ENCODE measurements at places on chromosomes 11 and 22. TPM values are rescaled to one million over a fixed set of nuclear protein-coding genes. Genes with fewer than 3 reads are reported as not detected.

DNA sequence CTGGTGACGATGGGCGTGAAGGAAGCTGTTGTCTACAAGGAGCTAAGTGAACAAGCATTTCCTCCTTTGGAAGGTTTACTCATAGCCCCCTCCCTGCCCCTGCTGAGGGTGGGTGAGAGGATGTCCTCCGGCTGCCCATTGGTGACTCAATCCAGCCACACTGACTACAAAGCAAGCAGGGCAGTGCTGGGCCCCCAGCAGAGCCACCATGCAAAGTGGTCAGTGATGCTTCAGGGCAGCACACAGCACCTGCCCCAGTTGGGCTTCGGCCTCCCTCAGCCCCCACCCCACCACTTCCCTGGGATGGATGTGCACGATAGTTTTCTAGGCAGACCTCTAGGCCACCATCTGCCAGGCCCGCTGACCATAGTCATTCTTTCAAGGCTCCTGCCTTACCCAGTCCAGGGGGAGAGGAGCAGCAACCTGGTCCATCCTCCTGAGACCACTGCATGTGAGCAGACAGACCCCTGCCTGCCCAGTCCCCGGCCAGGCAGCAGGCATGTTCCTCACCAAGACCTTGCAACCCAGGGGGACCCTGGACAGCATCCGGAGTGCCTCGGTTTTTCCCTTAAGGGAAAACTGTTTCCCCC lies 125.1 kb downstream of the BCR start:
- peak; percentile 49 for DNase-seq

DNA sequence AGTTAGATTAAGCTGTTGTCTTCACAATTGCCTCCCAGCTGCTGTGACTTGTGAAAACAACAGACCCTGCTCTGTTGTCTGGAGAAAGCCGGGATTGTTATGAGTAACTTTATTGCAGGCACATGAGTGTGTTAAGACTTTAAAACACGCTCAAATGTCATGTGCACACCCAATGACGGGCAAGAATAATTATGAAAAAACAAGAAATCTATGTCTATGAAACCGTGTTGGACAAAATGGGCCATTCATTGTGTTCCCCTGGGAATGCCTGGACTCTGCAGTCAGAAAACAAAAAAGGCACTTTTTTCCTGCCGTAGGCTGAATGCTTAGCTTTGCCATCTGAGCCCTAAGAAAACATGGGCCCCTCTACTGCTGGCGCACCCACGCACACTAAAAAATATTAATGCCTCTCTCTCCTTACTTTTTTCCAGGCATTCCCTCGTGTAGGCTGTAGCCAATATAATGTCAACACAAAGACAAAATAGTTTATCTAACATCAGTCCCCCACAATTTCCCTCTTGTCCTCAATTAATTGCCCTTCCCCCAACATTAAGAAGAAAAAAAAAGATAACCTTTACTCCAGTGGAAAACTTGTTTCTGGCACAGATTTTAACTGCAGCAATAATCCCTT lies 207.9 kb downstream of the SOX6 start:
- DNase-seq = no peak

DNA sequence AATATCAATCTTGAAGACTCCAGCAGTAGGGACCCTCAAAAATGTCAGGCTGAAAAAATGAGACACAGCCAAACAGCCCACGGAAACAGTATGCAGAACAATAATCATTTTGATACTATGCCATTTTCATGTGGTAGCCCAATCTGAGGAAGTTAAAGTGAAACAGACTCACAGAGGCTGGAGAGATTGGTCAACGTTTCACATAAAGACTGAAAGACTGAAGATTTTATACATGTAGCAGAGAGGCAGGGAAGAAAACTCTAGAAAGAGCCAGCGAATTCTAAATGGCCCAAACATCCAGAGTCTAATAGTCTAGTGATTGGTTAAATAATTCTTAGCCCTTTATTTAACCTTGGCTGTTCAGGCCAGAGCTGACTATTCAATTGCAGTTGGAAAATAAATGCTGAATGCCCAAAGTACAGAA lies 49.4 kb downstream of the MAML2 start:
- DNase-seq = no peak

- DNase-seq = no peak
Measured at GRCh38 chr11:70122490-70123198, 44.5 kb downstream of the ANO1 start.

- no peak for DNase-seq
Measured at GRCh38 chr11:64445651-64446050, 86.7 kb downstream of the RPS6KA4 start.

GRCh38 chr11:38130976-38131375 lies 1532.9 kb upstream of the RAG2 start:
- no peak for DNase-seq

DNA sequence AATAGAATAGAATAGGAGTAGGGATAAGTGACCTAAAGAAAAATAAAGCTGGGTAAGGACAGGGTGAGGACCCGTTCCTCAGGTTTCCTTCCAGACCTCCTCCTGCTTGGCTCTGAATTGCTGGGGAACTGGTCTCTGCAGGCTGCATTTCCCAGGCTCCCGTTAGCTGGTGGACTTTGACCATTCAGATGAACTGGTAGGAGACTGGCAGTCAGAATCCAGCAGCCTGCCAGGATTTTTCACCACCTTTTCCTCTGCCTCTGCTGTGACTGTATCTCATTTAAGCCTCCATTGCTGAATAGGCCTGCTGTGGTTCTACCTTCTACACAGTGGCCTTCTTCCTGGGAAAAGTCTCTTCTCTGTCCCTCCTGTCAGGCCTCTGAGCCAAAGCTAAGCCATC lies 24.6 kb upstream of the SMPD1 start:
- no peak for DNase-seq

ESAM gene
- total RNA-seq = not detected

CUL5 gene
- 36.1 TPM for total RNA-seq

SYT9 gene
- total RNA-seq = not detected
